Activated T-helper 1 cell treated with anti-CD3 and anti-CD28 coated beads, Interleukin-12 subunit alpha, Interleukin-12 subunit beta, Interleukin-2, Interleukin-4 antibody, amounts not matched to agents 30 ng/mL and 10 ng/mL and 1 ng/mL, durations not matched to agents 14 hours and 24 hours and 36 hours (primary cell): ENCODE measurements at places on chromosomes 1 and 21.

- DNase-seq = no peak
Measured at GRCh38 chr1:206696812-206697585, 12.3 kb downstream of the MAPKAPK2 start.

DNA sequence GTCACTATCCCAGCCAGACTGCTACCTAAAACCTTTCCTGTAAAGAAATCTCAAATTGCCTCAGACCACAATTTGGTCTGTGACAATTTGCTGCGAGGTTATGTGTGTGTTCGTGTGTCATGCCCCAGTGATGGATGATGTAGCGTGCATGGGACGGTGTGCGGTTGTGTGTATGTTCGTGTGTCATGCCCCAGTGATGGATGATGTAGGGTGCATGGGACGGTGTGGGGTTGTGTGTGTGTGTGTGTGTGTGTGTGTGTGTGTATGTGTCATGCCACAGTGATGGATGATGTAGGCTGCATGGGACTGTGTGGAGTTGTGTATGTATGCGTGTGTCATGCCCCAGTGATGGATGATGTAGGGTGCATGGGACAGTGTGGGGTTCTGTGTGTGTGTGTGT lies 9.4 kb downstream of the SELP start:
- DNase-seq = no peak

- DNase-seq = no peak
Measured at GRCh38 chr1:67605209-67605780, 79.7 kb upstream of the GADD45A start.

DNA sequence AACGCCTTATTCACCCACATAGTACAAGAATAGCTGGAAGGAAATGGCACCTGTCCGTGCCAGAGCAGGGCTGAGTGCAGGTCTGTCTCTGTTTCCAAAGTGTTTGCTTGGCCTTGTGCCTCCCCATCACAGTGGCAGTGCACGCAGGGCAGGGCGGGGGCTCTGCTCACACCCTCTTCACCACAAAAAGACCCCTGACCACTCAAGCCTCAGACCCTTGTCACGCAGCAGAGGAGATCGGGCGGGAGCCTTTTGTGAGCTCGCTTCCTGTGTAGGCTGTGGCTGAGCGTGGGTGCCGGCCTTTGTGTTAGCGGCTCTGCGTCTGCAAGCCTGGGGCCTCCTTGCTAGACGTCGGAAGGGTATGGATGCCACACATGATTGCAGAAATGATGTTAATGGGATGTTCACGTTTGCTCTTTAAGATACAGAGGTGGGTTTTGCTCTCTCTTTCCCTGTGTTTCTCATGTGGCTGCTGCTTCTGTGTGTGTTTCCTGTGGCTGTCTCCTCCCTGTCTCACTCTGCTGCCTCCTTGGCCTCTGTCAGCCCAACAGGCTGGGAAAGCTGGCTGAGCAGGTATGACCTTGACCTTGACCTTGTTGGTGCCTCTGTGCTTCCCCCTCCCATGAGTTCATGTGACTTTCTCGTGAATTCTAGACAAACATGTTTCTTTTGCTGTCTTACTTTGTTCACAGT lies 45.4 kb downstream of the S100B start:
- peak; percentile 47 for DNase-seq
